ENCODE measurements at places on chromosomes 7 and 10.

GRCh38 chr7:71286336-71286735 lies 154.4 kb downstream of the GALNT17 start:
- no peak for DNase-seq

DNA sequence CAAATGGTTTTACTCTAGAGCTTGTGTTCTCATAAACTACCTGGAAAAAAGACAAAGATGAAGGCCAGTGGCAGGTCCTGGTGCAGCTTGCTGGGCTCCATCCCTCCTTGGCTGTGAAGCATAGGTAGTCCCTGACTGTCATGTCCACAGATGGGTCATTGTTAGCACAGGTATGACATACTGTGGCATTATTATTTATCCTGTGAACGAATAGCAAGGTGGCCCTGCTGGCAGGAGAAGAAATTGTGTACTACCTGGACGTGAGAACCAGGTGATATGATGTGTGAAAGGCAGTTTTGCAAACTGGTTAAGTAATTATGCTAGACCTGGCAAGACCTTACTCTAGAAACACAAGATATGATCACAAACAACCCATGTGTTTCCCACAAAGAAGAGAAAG lies 63.9 kb downstream of the CCDC71L start:
- DNase-seq: no peak

- no peak for DNase-seq
Measured at GRCh38 chr10:62148155-62148554, 120.5 kb downstream of the RTKN2 start.

DNA sequence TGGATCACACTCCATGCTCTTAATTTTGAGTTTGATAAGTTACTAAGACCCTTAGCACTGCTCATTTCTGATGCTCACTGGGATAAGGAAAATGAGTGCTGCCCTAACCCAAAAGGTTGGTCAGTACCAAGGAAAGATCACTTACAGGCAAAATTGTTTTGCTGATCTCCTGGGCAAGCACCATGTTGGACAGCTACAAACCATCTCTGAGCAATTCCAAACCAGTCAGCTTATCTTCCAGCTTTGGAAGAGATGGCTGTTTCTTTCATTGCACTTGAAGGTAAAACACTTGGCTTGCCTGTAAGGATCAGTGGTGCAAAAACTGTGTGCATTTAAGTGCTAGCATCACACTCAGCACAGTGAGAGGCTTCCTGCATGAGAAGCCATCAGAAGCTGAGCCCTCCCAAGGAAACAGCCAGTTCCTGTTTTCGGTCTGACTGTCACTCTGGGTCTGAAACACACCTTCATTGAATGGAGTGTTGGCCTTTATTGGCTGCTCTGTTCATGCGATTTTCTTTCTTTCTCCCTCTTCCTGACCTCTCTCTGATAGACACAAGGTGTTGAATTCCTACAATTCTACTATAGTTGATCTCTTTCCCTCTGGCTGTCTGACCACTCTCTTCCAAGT lies 126.4 kb upstream of the GHITM start:
- no peak for DNase-seq

- DNase-seq: no peak
Measured at GRCh38 chr10:92662848-92663247, 26.9 kb upstream of the HHEX start.

DNA sequence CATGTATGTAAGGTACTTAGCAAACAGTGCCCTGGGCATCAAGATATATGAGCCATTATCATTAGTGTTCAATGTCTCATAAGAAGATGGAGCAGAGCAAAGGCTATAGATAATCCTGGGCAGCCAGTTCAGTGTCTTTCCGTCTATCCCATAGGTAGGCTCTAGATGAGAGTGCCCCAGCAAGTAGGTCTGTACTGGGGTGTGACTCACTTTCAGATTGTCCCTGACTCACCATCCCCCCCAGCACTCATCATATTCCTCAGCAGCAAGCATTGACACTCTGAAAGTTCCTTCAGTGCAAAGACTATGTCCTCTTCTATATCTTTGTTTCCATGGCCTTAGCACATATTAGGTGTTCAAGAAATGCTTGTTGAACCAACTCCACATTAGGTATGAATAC lies 20.0 kb upstream of the FAM204A start:
- no peak for DNase-seq

DNA sequence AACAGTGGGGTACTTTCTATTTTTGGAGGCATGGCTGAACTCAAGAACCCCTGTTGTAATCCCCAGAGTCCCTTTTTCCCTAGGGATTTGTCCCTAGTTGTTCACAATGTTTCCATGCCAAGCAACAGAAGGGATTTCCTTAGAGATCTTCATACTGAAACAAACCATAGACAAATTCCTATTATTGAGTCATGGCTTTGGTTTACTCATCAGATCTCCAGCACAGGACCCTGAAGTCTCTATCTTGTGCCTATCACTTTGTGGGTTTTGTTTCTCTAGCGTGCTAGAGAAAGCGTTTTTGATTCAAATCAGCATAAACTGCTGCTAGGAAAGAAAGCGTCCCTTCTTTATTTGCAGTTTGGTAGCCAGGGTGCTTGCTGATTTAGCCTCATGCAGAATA lies 165.0 kb downstream of the BAMBI start:
- no peak for DNase-seq

DNA sequence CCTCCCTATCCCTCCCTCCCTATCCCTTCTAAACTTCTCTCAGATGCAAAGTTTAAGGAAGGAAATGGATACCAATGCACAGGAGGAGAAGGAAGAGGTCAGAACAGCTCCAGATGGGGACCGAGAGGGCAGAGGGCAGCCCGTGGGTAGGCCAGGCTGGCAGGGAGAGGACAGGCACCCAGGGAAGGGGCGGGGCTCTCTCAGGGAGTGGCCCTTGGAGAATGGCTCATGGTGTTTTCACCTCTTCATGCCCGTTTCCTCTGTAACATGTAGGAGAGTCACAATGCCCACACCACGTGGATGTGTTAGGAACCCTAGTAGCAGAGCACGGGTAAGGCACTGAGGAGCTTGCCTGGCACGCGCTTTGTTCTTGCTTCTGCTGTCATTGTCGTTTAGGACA lies 264.5 kb downstream of the CELF2 start:
- no peak for DNase-seq

DNA sequence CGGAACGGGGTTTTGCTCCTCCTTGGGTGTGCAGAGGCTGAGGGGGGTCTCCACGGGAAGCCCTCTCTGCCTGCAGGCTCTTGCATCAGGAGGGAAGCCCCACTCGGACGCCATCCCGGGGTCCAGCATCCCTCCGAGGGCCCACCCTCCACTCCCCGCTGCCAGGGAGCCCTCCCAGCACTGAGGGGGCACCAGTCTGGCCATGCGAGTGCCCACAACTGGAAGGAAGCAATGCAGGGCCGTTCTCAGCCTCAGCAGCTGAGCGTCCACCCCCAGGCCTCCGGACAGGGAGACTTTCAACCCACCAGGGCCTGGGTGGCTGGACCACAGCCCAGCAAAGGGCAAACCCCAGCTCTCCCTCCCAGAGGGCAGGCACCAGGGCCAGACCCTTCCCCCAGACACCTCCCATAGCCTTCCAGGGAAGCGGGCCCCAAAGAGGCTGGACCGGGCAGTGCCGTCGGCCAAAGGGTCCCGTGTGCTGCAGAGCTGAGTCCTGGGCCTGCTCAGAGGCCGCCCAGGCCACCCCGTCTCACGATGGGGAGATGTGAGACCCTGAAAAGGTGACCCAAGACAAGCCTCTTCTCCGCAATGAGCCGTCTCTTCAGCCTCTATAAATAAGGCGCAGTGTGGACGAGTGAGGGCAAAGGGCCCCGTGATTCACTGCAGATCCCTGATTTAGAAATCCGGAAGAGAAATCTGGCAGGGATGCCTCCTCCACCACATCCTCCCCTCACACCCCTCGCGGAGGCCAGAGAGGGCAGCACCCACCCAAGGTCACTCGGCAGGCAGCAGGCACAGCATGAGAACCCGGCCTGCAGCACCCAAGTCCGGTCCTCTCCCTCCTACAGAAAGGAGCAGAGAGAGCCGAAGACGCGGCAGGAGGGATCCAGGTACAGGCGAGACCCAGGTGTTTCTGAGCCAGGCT lies 81.9 kb upstream of the DNAAF5 start:
- no peak for DNase-seq

GRCh38 chr10:127195571-127196281 lies 665 bp downstream of the INSYN2A start:
- no peak for DNase-seq

DNA sequence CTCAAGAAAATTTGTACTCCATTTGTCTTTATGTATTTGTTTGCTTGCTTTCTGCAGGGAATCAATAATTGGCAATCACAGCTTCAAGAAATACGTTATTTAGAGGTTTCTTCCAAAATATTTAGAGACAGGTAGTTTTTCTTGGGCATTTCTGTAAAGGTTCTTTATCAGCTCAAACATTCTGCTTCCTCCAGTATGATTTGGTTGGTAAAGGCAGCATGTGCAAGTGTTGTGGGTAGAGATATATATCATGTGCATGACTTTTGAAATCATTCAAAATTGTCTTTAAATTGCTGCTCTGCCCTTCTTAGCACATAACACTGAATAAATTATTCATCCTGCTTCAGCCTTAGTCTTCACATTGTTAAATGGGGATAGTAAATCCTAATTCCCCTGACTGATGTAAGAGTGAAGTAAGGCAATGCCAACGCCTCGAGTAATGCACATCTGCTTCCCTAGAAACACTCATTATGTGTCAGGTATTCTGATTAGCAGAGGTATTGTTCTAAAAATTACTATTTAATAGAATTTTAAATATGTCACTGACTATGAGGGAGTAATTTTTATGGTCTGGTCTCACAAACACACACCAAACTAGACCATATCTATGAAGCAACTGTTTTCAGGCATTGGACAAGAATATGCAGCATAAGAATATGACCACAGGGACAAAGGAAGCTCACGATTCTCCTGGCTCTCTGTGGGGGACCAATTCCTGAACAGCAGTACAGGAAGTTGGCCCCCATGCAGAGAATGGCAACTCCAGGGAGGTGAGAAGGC lies 77.3 kb upstream of the AKR1E2 start:
- no peak for DNase-seq

GRCh38 chr10:87646935-87647334 lies 12.7 kb upstream of the PAPSS2 start:
- no peak for DNase-seq

- no peak for DNase-seq
Measured at GRCh38 chr10:6474871-6475270, 105.2 kb downstream of the PRKCQ start.

- DNase-seq: no peak
Measured at GRCh38 chr10:126634911-126635310, 35.6 kb downstream of the C10orf90 start.

DNA sequence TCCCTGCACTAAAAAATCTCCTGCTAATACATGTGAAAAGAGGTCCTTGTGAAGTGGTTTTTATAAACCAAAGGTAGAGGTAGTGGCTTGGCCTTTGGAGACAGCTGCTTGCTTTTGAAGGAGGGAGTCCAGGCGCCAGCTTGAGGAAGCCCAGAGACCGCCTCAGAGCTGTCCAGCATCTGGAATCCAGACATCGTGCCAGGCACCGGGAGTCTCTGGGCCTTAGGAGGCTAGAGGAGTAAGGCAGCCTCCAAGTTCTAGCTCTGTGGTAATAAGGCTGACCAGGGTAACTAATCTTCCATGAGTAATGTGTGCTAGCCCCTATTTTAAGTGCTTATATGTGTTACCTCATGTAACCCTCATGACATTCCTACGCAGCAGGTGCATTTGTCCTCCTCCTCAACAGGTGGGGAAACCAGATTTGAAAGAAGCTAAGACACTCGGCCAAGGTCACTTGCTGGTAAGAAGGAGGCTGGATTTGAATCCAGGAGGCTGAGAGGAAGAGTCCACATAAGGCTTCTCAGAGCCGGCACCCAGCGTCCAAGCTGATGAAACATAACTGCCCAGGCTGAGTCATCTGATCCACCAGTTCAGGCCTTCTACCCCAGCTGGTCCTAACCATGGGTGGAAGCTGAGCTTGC lies 26.1 kb downstream of the PRLHR start:
- no peak for DNase-seq

GRCh38 chr10:48651293-48651692 lies 33.4 kb upstream of the WDFY4 start:
- DNase-seq: no peak

- no peak for DNase-seq
Measured at GRCh38 chr10:92125144-92125543, 165.7 kb downstream of the CPEB3 start.

GRCh38 chr7:139691253-139691781 lies 86.5 kb downstream of the HIPK2 start:
- no peak for DNase-seq

- DNase-seq: no peak
Measured at GRCh38 chr7:16234493-16235146, 186.7 kb downstream of the CRPPA start.

GRCh38 chr7:45021604-45022296 lies 21.7 kb downstream of the CCM2 start:
- DNase-seq: no peak

Data from cortex of kidney (tissue), 1 donor.